ENCODE measurements at places on chromosomes 5 and 9.

DNA sequence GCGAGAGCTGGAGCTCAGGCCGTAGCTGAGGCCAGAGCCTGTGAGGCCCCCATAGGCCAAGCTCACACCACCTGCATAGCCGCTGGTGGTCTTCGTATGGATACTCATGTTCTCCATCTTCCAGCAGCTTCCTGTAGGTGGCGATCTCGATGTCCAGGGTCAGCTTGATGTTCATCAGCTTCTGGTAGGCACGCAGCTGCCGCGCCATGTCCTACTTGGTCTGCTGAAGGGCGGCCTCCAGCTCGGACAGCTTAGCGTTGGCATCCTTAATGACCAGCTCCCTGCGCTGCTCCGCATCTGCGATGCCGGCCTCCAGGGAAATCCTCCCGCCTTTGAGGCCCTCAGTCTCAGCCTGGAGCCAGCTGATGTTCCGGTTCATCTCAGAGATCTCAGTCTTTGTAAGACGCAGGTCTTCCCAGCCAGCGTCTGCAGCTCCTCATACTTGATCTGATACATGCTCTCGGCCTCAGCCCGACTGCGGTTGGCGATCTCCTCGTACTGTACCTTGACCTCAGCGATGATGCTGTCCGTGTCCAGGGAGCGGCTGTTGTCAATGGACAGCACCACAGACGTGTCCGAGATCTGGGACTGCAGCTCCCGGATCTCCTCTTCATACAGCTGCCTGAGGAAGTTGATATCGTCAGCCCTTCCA, 172.1 kb downstream of the PPP2R2B start:
- no peak for DNase-seq

DNA sequence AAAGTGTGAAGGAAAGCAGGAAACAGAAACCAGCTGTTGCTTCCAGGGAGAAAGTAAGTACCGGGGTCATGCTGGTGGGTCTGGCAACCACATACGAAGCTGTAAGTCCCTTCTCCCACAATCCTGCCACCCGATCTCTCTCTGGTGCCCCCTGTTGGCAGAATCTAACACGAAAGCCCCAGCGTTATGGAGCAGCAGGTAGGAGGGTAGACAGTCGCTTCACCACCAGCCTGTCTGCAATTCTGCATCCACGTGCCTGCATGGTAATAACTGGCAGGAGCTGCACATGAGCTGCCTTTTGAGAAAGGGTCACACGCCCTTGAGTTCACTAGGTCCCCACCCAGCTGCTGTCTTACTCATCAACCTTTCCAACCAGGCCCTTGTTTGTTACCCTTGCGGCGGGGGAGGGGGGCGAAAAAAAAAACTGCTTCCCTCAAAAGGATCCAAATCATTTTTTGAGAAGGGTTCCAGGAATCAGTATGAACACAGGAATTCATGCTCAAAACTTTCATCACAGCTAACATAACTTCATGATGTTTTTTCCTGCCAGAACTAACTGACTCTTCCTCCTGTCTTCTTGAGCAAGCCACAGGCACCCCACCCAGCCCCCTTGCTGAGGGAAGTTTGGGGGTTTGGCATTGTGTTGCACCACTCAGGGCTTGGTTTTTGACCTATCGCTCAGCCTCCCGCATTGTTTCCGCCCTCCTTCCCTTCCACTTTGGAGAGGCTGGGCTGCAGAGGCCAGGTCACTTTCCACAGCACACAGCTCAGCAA, 19.6 kb upstream of the TMEM252 start:
- DNase-seq = peak; percentile 26

DNA sequence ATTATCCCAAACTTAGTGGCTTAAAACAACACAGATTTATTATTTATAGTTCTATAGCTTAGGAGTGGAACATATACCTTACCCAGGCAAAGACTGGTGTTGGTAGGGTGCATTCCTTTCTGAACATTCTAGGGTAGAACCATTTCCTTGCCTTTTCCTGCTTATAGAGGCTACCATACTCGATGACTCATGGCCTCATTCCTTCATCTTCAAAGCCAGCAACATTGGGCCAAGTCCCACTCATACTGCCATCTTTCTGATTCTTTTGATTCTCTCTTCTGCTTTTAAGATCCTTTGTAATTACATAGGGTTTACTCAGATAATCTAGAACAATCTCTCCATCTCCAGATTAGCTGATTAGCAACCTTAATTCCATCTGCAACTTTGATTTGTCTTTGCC, 452.7 kb upstream of the KLF4 start:
- DNase-seq = no peak

DNA sequence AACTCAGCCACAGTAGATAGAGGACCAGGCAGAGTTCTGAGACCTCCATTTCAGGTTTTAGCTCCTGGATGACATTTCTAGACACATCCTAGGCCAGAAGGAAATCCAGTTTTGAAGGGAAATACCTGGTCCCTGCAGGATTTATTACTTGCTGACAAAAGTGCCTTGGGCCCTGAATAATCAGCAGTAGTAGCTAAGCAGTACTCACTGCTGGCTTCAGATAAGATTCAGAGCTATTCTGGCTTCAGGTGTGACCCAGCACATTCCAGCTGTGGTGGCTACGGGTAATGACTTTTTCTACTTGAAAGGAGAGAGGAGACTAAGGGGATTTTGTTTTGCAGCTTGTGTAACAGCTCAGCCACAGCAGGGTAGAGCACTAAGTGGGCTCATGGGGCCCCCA, 34.0 kb downstream of the NDUFAF2 start:
- DNase-seq = no peak

- no peak for DNase-seq
Observed at GRCh38 chr5:161498531-161498930, 48.0 kb downstream of the GABRB2 start.

- DNase-seq = no peak
Observed at GRCh38 chr9:74282526-74283253, 214.4 kb upstream of the RORB start.
